ENCODE measurements at places on chromosomes 2 and 18.

DNA sequence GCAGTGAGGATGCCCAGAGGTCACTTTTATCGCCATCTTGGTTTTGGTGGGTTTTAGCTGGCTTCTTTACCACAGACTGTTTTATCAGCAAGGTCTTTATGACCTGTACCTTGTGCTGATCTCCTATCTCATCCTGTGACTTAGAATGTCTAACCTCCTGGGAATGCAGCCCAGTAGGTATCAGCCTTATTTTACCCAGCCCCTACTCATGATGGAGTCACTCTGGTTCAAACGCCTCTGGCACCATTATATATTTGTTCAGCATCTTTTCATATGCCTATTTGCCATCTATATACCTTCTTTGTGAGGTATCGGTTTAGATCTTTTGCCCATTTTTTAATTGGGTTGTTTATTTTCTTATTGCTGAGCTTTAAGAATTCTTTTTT lies 7.2 kb upstream of the CCNT2 start:
- DNase-seq, result no peak

DNA sequence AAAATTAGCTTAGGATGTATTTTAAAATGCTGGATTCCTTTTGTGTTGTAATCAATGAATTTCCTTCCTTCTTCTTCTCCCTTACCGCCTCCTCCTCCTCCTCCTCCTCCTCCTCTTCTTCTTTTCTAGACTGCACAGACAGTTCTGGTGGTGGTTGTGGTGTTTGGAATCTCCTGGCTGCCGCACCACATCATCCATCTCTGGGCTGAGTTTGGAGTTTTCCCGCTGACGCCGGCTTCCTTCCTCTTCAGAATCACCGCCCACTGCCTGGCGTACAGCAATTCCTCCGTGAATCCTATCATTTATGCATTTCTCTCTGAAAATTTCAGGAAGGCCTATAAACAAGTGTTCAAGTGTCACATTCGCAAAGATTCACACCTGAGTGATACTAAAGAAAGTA lies 18.8 kb downstream of the GALR1 start:
- no peak for DNase-seq

- DNase-seq, result no peak
Observed at GRCh38 chr18:78965260-78965659, 14.4 kb upstream of the SALL3 start.

- DNase-seq, result no peak
Observed at GRCh38 chr18:61333271-61333745, at the start of gene CDH20. TSS of gene CDH20 (plus strand) at chr18:61333430.

- DNase-seq, result no peak
Observed at GRCh38 chr2:240817496-240818292, 2.3 kb downstream of the KIF1A start.

DNA sequence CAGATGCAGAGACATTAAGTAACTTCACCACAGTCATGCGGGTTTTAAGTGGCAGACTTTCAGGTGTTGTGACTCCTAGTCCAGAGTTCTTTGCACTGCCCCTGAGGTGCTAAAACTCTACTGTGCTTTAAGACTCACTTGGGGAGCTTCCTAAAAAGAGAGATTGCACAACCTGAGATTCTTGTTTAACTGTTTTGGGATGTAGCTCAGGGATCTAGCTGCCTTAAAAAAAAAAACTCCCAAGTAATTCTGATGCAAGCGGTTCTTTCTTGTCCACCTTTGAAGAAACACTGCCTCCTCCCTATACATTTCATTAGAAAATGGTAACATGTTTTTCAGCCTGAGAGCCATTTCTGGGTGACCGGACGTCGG lies 13.0 kb downstream of the IL37 start:
- DNase-seq, result no peak

GRCh38 chr2:69798290-69798908 lies 31.1 kb upstream of the GMCL1 start:
- DNase-seq, result no peak

GRCh38 chr2:219404954-219405353 lies 13.2 kb upstream of the DES start:
- no peak for DNase-seq

DNA sequence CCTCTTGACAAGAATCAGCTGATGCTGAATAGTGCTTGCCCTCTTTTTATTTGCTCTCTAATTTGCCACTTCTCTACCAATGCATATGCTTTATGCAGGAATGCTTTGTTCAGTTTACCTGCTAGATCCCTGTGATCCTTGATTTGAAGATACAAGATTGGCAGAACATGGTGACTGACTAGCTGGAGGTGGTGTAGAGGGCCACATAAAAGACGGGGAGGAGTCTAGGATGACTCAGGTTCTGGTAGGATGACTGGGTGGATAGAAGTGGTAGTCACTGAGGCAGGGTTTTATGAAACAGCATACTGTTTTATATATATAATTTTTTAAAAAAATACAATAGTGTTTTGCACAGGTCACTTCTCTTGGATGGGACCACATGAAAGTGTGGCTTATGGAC lies 6.3 kb upstream of the ADGRF3 start:
- DNase-seq, result no peak

DNA sequence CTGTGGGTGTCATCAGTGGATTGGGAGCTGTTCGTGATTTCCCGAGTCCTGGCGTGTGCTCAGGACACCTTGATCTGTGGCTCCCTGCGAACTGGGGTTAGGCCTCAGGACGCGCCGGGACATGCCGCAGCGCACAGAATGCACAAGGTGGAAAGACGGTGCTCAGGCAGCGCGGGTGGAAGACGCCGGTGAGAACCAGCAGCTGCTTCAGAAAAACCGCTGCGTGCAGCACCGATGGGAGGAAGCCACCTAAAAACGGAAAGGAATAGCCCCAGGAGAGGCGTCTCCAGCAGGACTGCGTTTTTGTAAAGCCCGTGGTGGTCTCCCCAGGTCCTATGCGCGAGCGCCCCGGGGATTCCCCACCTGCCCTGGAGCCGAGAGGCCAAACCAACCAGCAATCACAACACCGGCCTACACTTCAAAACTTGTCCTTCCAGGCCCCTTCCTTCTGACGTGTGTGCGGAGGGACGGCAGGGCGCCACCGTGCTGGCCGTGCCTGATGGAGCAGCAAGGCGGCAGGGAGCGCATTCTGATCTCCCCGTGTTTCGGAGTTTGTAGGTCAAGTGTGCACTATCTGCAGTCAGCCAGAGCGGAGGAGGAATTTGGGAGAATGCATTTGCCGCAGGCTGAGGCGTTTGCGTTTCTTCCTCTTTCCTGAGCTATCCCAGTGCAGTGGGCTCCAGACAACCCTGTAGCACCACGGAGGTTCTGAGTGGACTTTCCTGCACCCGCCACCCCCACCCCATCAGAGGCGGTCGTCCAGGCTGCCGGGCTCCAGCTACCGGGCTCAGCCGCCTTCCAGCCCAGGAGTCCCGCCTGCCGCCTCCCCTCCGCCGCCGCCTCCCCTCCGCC lies 32.2 kb downstream of the RTP5 start:
- no peak for DNase-seq

GRCh38 chr2:234724850-234725249 lies 227.0 kb upstream of the SH3BP4 start:
- DNase-seq, result no peak

- DNase-seq, result no peak
Observed at GRCh38 chr2:30456106-30456505, 9.1 kb downstream of the LCLAT1 start.

DNA sequence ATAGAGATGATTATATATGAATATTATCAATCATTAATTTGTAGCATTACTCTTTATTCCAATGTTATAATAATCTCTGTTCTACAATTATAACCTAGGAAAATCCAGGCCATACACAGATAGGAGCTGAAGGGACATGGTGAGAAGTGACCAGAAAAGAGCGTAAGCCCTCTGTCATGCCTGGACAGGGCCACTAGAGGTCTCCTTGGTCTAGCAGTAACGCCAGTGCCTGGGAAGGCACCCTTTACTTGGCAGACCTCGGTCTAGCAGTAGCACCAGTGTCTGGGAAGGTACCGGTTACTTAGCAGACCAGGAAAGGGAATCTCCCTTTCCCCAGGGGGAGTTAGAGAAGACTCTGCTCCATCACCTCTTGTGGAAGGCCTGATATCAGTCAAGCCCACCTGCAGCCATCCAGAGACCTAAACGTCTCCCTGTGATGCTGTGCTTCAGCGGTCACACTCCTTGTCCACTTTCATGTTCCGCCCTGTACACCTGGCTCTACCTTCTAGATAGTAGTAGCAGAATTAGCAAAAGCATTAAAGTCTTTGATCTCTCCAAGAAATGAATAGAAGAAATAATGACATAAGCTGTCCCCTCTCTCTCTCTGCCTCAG lies 447.5 kb upstream of the FSIP2 start:
- DNase-seq, result peak; percentile 39

- no peak for DNase-seq
Observed at GRCh38 chr2:156430980-156431358, 5.2 kb upstream of the GPD2 start.

DNA sequence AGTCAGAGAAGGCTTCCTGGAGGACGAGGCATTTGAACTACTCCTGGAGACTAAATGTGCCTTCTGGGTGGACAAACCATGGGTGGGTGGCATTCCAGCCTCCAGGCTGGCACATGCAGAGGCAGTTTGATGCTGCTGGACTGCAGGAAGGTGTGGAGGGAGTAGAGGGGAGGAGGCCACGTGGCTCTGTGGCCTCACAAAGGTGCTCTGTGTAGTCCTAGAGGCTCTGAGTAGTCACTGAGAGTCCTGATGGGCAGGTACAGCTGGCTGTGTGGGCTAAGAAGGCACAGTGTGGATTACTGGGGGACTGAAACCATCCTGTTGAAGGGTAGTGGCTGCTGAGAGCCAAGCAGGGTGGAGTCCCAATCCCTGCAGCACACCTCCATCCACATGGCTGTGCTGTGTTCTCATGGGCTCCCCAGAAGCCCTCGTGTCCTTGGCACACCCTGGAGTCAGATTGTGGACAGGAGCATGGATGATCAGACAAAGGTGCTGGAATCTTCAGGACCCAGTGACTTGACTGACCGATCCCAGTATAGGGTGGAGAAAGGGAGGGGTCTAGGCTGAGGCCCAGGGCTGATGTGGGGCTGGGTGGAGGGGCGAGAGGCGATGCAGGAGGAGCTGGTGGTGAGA lies 87.4 kb upstream of the HS6ST1 start:
- no peak for DNase-seq

GRCh38 chr2:239273280-239274234 lies 127.3 kb downstream of the HDAC4 start:
- no peak for DNase-seq

DNA sequence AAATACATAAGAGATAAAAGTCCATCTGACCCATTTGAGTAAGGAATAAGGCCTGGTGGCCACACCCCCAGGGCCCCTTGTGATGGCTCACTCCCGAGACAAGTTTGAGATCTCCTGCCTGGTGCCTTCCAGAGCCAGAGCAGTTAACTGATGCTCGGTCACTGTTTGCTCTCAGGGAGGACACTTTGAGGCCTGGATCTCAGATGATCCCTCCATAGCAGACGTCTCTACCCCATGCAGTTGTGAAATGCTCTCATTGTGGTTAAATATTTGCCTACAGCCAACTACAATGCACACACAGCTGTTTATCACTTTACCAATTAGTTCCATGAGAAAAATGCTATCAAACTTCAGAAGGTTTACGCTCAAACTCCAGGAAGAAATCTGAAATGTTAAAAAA lies 12.3 kb downstream of the GYPC start:
- no peak for DNase-seq

- no peak for DNase-seq
Observed at GRCh38 chr2:238698072-238698352, 149.9 kb upstream of the TWIST2 start.

GRCh38 chr2:1611886-1612285 lies 132.4 kb downstream of the PXDN start:
- no peak for DNase-seq

GRCh38 chr2:196988639-196989038 lies 62.1 kb upstream of the PGAP1 start:
- no peak for DNase-seq

All from SW 1271 (cell line).